NCI-H510A treated with DMSO at 0.1 percent for 48 hours (cell line): ENCODE measurements at places on chromosomes 11 and 22.

GRCh38 chr11:68275721-68276507 is 4.1 kb upstream of the C11orf24 start:
- no peak for DNase-seq

DNA sequence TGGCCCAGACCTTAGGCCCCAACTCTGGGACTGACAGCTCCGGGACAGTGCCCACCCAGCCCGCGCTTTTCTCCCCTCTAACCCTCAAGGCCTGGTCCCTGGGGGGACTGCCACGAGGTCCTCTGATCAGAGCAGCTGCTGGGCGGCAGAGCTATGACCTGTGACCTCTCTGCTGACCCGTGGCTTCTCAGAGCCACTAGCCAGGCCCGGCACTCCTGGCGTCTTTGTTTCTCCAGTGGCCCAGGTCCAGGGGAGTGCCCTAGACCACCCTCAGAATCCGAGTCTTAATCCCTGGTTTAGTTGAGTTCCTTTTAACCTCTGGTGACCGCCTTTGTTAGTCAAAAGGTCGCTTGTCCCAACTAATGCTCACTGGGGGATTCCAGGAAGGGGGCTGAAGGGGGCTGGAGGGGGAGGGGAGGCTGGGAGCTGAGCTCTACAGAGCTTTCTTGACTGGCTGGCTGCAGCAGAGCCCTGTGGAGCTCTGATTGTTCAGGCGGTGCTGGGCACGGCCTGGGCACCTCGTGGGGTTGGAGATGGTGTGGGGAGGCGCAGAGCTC is 1.2 kb downstream of the FBLN1 start:
- DNase-seq, result no peak

GRCh38 chr11:2776351-2777061 is 76.7 kb upstream of the KCNQ1OT1 start:
- no peak for DNase-seq

DNA sequence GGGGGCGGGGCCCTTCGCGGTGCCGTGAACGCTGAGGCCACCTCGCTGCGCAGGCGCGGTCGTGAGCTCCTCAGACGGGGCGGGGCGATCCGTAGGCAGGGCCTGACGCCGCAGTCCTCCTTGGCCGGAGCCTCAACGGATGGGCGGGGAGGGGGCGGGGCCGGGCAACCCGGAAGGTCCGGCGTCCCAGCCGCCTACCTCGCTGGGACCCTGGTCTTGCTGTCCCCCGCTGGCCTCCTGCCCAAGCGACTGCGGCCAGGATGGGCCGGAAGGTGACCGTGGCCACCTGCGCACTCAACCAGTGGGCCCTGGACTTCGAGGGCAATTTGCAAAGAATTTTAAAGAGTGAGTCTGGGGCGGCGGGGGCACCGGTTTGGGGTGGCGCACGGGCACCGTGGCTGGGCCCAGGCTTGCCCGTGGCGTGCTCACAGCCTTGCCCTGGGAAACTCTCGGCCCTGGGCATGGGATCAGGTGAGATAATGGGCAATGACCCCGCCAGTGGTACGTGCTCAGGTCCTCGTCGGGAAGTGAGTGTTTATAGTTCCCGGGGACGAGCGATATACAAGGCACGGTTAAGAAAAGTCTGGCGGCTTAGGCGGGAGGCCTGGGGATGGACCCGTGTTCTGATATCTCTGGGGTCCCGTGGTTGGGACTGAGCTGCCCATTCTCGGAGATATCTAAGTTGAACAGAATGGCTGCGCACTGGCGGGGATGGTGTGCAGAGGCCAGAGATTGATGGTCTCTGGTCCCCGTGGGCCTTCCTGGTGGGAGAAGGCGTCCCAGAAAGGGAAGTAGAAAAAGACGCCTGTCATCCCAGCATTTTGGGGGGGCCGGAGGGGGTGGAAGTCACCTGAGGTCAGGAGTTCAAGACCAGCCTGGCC is at the start of gene NADSYN1:
Gene NADSYN1, plus strand, starts transcription at position 167 of the 881 bp plus-strand sequence. Its CDS starts 94 bp downstream, at position 261.
- DNase-seq, result peak; percentile 95
